ENCODE measurements at places on chromosomes 6 and 20. TPM values are rescaled to one million over a fixed set of nuclear protein-coding genes. Genes with fewer than 3 reads are reported as not detected.

KIF6 gene
- total RNA-seq = 0.27 TPM

- no peak for DNase-seq
Measured at GRCh38 chr6:79137671-79138070, 59.6 kb upstream of the PHIP start.

DNA sequence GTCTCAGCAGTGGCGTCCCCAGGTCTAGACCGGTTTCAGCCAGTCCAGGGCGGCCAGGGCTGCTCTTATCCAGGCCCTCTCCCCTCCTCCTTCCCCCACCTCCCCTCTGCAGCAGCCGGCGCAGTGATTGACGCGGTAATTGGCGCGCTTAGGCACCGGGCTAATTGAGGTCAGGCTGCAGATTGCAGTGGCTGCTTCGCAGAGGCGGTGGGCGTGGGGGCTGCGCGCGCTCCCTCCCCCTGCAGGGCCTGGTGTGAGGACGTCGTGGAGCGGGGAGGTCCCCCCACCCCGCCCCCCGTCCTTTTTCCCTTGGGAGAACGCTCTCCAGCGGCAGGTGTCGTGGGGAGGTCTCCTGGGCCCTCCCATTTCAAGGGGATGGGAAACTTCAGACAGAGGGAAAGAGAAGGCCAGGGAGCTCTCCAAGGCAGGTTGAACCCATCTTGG is 70.4 kb upstream of the BLCAP start:
- DNase-seq = no peak

DNA sequence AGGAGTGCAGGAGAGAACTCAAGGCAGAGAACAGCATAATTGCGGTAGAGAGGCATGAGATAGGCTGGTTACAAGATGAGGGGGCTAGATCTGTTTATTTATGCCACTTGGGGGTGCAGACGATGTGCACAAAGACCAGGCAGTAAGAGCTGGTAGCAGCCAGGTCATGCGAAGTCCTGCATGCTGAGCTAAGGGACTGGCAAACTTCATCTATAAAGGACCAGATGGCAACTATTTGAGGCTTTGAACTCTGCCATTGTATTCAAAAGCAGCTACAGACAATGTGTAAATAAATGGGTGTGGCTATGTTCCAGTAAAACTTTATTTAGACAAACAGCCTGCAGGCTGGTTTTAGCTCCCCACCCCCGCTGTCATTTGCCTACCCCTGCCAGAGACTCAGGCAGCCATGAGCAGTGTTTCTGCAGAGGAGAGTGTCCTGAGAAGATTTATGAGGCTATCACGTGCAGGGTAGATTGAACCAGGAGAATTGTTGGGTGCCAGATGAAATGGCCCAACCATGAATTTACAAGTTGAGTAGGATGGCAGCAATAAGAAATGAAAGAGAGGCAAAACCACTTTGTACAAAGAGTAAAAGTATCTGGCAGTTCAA is 253.4 kb upstream of the MOCS1 start:
- no peak for DNase-seq

SAMD3 gene
- total RNA-seq = 0.19 TPM

DNA sequence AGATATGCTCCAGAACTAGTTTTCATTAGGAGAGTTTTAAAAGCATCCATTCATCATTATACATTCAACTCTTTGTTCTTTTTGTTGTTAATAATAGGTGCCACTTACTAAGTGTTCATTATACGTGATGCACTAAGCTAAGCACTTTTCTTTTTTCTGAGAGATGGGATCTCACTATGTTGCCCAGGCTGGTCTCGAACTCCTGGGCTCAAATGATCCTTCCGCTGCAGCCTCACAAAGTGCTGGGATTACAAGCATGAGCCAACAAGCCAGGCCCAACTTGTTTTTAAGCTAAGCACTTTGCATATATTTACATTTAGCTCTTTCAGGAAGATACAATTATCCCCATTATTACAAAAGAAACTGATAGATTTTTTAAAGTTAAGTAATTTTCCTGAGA is 5.7 kb upstream of the GFOD1 start:
- DNase-seq = no peak

GRCh38 chr6:149890629-149891045 is 7.3 kb downstream of the RAET1E start:
- DNase-seq = no peak

DNA sequence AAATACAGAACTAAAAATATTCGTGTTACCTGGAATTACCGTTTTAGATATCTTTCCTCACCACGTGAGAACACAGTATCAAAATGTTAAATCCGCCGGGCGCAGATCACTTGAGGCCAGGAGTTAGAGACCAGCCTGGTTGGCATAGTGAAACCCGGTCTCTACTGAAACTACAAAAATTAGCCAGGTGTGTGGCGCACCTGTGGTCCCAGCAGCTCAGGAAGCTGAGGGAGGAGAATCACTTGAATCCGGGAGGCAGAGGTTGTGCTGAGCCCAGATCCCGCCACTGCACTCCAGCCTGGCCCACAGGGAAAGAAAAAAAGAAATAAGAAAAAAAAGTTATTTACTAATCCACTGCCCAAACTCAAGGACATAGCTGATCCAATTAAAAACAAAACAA is 4.8 kb upstream of the DDX43 start:
- no peak for DNase-seq

GRCh38 chr6:25330796-25331685 is 51.9 kb downstream of the CARMIL1 start:
- no peak for DNase-seq

DNA sequence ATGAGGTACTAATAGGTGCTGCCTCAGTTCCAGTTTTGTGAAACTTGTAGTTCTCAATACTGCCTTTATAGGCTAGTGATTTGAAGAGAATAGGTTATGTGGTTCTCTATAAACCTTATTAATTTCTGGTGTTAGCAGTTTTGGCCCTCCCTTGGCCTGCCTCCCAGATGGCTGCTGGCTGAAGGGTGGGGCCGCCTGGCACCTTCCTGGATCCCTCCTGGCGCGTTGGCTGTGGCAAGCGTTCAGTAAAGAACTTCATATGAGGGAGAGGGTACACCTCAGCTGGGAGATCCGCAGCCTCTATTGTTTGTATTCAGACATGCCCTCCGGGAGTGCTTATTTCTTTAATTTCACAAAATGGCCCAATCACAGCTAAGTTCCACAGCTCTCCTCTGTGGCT is 51.9 kb downstream of the FAM120B start:
- DNase-seq = peak; percentile 61

DNA sequence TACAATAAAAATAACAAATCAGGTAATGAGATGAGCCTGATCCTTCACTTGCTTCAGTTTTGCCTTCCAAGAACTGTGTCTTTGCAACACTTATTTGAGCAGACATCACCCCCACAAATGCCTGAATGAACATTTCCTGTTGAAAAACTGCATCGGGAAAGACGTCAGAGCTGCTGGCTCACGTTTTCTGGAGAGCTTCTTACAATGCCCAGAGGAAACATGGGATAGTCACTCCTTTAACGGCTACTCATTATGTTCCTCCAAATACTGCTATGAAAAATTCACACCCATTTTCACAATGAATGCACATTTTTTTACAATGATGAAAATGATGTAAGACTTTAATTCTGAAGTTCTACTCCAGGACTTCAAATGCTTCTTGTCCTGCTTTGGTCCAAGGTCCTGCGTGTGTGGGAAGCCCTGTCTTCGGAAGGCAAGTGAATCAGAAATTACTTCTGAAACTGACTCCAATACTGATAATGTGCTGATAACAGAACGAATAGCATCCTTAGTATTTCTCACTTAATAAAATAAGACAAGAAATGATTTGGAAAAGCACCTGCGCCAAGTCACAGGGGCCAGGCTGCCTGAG is 238.0 kb downstream of the ANKRD60 start:
- DNase-seq = no peak

HSPA12B gene
- total RNA-seq = 16.6 TPM

Measured in Right ventricle myocardium superior (tissue), 1 donor.